HS-5 (cell line): ENCODE measurements at places on chromosomes 7 and 10.

DNA sequence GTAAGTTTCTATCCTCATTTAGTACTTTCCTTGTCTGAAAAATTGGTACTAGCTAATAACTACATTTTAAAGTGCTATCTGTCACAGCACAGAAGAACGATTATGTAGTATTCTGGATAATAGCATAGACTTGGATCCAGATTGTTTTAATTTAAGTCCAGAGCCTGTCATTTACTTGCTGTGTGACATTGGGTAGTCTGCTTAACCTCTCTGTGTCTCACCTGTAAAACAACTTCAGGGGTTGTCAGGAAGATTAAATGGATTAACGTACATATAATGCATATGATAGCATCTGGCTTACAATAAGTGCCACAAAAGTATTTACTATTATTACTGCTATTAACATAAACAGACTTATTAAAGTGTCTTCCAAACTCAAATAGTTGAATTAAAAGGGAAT, 1221.4 kb downstream of the GATA3 start:
- no peak for DNase-seq

DNA sequence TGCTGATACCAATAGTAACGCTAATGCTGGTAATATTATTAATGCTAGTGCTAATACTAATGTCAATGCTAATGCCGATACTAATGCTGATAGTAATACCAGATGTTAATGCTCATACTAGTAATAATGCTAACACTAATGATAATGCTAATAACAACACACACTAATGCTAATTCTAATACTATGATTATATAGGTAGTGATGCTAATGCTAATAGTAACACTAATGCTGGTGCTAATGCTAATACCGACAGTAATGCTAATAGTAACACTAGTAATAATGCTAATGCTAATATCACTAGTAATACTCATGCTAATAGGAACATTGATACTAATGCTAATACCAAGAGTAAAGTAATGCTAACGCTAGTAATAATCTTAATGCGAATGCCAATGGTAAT, 406.4 kb upstream of the RNF32 start:
- no peak for DNase-seq

- no peak for DNase-seq
Measured at GRCh38 chr7:129742256-129742655, 130.7 kb downstream of the NRF1 start.

GRCh38 chr7:48042636-48043035, 7.3 kb downstream of the C7orf57 start:
- DNase-seq, result no peak

DNA sequence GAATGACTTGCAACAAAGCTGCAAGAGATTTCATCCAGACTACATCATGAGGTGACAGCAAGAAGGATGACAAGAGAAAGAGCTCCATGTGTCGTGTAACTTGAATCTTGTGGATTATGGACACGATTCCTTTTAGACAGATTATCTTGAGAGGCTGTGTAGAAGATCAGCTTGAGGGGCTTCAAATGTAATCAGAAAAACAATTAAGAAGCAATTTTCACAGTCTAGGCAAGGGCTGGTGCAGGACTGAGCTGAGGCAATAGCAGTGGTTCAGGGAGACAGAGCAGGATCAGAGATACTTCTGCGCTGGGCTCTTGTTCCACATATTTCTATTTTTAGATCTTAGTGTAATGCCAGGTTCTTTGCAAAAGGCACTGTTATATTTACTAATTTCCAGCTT, 253.0 kb upstream of the COBL start:
- no peak for DNase-seq

DNA sequence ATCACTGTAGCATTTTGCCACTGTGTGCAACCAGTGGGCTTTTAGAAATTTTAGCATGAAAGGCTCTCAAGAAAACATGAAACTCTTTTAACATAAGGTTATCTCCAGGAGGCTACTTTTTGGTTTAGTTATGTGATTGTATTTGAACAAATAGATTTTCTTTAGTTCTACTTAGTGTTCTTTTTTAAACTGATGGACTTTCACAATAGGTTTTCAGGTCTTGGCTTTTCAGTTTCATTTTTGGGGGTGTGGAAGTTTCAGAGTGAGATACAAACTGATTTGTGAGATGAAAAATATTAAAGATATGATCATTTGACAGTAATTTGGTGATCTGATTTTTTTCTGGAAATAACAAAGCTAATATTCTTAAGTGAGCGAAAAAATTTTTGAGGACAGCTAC, 344.1 kb downstream of the PHF14 start:
- DNase-seq, result no peak

- DNase-seq, result no peak
Measured at GRCh38 chr7:108589199-108589598, 19.5 kb downstream of the DNAJB9 start.

DNA sequence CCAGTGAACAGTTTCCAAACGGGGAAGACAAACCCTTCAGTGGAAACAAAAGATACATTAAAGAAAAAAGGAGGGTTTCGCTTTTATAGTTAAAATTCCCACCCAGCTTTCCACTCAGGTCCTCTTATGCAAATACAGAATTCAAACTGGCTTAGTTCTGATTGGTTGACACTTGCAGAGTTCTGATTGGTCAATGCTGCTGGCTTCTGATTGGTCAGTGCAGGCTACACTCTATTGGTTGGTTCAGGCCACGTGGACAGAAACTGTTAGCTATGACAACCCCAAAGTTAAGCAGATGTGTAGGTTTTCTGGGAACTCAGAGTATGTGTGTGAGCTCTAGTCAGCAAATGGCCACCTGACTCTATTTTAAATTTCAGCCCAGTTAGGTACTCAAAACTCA, 80.0 kb downstream of the FBXL13 start:
- DNase-seq, result no peak

GRCh38 chr10:112835217-112835715, 114.8 kb upstream of the TCF7L2 start:
- no peak for DNase-seq

GRCh38 chr7:49669692-49670260, 103.7 kb upstream of the VWC2 start:
- DNase-seq, result no peak

DNA sequence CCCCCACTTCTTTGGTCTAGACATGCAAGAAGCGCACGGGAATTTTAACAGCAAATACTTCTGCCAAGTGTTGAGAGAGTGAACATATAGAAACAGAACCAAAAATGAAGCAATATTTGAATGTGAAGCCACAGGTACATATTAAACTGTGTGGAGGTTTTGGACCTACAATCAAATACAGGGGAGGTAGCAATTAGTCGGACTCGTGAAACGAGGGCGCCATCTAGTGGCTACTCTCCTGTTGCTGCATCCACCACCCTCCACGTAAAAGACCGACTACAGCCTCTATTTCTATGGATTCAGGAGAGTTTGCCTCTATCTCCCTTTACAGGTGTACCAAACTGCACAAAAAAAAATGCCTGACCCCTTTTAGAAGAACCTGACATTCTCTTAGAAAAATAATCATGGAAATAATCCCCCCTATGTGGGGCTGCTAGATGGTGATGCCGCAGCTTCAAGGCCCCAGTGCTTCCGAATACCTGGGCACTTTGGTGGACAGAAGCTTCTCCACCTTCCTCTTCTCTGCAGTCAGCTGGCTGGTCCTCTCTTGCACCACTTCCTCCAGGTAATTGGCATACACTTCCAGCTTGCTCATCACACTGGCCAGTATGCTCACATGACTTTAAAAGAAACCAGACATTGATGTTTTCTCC, 31.7 kb downstream of the TECTB start:
- DNase-seq, result peak; percentile 32

- DNase-seq, result no peak
Measured at GRCh38 chr7:18283045-18283444, 212.5 kb upstream of the HDAC9 start.

GRCh38 chr10:127194111-127194510, 2.3 kb downstream of the INSYN2A start:
- no peak for DNase-seq

GRCh38 chr7:94823947-94824346, 83.4 kb upstream of the PPP1R9A start:
- peak; percentile 53 for DNase-seq

- no peak for DNase-seq
Measured at GRCh38 chr10:12481924-12482323, 132.6 kb downstream of the CAMK1D start.

GRCh38 chr10:68606918-68607317, 46.8 kb downstream of the TET1 start:
- DNase-seq, result no peak

DNA sequence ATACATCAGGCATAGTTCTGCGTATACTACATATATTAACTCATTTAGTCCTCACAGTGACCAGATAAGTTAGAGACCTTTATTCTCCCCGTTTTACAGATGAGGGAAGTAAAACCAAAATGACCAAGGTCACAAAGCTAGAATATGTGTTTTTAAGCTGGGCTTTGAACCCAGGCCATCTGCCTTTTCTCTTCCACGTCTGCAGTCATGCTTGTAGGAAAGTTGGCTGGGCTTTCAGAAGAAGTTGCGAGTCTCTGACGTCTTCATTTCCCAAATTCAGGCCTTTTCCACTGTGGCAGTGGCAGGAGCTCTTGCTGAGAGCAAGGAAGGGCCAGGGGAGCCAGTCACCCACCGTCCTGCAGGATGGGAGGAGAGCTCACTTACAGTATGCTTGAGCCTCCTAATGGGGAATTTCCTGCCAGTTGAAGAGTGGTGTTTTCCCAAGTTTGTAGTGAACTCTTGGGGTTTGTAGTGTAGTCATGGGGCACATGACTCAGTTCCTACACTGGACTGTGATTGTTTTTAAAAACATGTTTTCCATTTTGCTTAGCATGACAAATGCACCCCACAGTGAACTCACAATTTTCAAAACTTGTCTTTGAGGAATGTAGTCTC, 34.2 kb downstream of the CYP17A1 start:
- DNase-seq, result peak; percentile 87

GRCh38 chr7:91162436-91162835, 101.8 kb upstream of the FZD1 start:
- no peak for DNase-seq

DNA sequence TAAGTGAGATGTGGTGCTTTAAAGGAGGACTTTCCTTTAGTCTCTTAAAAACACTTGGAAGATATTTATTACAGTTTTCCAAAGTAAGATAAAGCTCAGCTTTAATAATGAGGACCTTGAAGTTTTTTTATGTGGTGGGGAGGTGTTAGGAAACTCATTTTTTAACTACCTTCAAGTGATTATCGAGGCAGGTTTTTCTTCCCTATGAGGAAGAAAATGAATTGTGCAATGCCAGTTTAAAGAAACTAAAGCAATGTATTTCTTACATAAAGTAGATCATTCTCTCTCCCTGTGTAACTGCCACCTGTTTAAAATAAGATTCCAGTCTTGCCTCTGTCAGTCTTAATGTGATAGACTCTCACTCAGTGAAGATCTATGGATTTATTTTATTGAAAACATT, 27.9 kb downstream of the ZEB1 start:
- DNase-seq, result no peak

DNA sequence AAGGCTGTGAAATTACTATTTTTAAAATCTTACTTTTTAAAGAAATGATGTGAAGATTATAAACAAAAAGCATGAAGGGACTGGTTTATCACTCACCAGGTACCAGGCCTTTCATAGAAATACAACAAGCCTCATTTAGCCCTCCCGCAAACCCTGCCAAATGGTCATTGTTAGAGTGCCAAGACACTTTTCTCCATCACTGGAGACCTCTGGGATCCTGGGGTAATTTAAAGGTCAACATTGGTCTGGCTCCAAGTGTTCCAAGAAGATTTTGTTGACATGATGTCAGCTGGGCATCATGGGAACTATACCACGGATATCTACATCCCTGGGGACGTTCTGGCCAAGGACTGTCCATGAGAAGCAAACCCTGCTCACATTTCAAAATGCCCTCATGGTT, 138.0 kb upstream of the FRMD4A start:
- DNase-seq, result no peak

DNA sequence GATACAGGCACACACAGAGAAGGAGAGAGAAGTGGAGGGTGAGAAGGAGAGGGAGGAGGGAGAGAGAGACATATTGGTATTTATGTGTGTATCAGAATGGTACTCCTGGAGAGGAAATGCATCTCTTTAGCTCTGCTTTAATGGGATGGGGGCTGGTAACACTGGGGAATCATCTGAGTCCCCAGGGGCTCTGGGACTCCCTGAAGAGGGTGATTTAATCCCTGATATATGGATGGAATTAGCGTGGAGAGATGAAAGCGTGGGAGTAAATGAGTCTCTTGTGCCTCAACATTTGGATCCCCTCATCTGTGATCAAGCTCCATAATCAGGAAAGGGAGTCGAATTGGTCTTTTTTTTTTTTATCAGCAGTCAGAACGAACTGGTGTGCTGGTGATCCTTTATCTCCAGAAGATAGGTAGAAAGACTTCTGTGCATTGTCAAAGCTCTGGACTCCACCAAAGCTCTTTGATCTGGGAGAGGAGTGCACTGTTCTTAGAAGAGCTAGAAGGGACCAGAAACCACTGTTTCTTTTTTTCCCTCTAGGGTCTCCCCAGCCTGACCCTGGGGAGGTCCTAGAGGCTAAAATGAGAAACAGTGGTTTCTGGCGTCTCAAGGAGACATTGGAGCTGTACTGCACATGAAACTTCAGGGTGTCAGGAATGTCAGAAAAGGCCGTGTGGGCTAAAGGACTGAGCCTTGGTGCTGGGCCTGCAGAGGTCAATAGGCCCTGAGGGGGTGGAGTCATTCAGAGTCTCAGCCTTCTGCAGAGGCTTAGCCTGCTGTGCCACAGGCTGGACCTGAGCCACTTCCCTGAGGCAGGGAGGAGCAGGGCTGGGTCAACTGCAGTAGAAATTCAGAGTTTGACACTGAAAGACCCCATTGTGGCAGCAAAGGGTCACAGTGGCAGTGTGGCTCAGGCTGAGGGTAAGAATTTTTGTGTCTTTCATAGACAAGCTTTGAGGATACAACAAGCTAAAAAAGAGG, 234.4 kb upstream of the SLC26A5 start:
- DNase-seq, result no peak

GRCh38 chr10:110074298-110074697, 66.5 kb downstream of the ADD3 start:
- no peak for DNase-seq

- DNase-seq, result no peak
Measured at GRCh38 chr10:42304341-42304740, 334.0 kb downstream of the ZNF33B start.

DNA sequence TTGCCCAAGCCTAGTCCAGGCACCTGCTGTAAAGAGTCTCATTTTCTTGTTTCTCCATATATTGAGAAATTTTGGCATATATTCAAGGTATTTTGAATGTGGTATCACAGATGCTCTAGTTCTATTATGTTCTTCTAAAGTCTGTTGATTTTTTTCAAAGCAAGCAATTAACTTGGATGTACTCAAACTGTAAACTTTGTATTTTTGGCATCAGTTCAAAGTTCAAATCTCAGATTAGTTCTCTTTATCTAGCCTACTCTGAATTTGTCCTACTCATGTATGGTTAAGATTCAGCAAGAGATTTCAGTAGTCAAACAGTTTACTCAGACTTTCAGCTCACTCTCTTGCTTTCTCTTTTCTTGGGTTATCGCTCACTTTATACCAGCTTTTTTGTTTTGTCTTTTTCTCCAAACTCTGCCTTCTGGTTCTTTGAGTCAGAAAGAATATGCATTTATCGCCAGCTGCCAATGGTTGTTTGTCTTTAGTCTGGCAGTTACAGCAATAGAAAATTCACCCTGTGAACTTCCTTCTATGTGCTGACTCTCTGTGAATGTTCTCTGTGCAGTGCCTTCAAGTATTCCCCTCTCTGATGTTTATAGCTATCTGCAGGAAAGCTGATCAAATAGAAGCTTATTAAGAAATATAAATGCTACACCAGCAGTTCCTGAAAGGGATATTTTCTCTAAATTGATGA, 56.0 kb downstream of the ANKRD7 start:
- no peak for DNase-seq
